ENCODE measurements at places on chromosomes 12 and 14. TPM values are rescaled to one million over a fixed set of nuclear protein-coding genes. Genes with fewer than 3 reads are reported as not detected.

FAM186B gene
- total RNA-seq, result 0.53 TPM

LIN7A gene
- 5.9 TPM for total RNA-seq

ZNF140 gene
- total RNA-seq, result 32.0 TPM

KRT5 gene
- 0.53 TPM for total RNA-seq

SIX6 gene
- not detected for total RNA-seq

SLCO1B1 gene
- total RNA-seq, result not detected

ENTPD5 gene
- total RNA-seq, result 11.4 TPM

All from aortic smooth muscle cell (primary cell).